ENCODE measurements at places on chromosomes 11 and 22.
A peak's percentile ranks its signal among the peaks of the same experiment; 100 is the strongest.

DNA sequence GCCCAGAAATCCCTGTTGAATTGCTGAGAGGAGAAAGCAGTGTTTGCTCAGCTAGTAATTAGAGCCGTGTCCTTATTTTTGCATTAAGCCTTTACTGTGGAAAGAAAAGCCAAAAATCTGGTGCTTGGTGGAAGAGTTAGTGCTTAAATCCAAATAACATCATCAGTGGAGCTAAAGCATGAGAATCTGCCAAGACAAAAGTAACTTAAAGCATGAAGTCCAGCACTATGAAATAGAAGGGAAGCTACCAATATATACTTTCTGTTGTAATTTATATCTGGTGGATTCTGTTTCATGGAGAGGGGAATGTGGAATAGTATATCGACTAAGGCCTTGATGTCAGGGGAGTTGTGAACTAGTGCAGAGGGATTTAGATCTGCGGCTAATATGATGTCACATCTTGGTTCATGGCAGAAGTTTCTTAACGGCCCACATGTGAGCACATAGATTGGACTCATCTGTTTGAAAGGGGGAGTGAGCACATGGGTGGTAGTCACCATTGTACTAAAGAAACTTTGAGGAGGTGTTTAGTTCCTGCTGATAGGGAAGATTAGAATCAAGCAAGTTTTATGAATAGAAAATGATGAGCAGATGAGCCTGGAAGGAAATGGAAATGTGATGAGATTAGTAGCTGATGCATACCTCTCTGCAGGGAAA is 224.4 kb upstream of the MTNR1B start:
- DNase-seq = no peak

DNA sequence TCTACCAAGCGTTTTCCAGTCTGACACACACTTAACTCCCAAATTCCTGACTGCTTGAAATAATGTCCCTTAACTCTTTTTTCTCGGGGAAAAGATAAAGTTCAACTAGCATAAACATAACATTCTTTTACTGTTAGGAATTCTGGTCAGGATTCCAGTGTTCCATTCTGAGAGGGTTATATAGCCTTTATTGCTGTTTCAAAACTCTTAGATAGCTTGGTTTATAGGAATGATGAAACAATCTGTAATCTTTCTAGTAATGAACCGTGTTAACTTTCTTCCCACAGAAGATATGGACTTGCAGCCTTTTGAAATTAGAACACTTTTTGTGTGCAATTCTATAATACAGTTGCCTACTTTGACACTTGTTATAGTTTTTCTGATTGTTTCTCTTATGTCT is 8.6 kb downstream of the REXO2 start:
- DNase-seq = no peak

- DNase-seq = no peak
Measured at GRCh38 chr11:130204703-130205095, 45.1 kb downstream of the ST14 start.

DNA sequence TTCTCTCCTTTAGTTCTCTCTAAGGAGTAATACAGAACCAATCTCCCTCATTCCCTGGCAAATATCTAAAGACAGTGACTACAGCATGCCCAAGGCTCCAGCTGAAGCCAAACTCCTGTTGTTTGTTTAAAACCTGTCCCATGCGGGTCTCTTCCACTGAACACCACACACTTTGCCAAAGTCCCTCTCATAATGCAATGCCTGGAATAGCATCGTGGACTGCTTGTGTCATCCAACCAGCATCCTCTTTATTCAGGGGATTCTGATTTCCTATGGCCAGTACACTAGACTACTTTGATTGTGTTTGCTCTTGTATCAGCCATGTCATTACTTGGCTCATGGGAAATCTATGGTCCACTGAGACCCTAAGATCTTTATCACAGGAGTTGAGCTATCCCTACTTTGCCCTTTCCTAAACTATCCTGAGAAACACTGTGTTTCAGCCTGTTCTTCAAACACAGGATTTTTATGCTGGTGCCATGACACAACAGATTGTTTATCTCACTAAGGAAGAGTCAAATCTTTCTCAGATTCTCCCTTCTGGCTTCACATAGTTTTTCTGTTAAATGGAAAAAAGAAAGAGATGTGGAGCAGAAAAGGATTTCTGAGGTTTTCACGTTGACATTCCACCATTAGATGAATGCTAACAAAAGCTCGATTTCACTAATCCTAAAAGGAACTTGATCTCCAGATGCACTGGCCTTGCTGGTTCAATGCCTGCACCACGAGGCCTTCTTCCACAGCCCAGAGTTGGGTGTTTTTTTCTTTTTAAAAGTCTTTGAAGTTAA is 15.9 kb upstream of the IRAG1 start:
- no peak for DNase-seq

DNA sequence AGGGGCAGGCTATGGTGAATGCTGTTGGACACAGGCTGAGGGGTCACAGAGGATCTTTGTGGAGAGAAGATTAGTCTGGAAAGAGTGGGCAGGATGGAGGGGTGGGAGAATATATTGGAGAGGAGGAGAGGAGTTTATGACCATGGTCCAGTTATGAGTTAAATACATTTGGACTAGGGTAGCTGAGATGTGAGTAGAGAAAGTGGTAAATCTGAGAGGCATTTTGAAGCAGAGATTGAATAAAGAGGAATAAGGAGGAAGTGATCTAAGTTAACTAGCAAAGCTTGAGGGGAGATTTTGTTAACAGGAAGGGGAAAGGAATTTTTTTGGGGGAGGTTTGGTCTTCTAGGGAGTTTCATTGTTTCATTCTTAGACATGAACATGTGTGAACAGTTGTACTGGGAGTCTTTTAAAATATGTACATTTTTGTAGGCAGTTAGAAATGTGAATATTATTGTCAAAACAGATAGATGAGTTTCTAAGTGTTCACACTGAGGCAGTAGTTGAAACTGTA is 43.1 kb upstream of the EED start:
- no peak for DNase-seq

- peak; percentile 75 for DNase-seq
Measured at GRCh38 chr22:26892166-26893041, 235.0 kb downstream of the MIAT start.

DNA sequence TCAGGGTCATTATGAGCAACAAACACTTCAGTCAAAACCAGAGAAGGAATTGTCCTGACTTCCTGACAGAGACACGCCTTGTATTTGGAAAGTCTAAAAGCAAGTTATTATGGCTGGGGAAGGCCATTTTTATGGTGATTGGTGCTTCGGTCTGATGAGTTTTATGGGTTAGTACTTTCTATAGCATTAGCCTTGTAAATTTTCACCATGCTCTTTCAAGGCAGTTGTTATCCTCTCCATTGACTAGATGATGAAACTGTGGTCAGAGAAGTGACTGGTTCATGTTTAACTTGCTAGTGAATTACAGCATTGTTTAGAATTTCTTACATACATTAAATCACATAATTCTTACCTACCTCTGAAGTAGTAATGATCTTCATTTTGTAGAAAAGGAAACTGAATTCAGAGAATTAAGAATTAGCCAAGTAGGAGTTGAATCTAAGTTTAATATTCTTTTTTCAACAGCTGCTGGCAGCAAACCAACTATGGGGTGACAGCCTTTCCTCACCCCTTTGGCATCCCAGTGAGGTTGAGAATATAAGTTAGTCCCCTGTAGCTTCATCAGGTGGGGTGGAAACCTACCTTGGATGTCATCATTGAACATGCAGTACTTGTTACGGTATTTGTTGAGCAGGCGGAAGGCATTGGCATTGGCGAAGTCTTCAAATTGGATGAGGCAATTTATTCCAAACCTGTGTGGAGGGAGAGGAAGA is 90.0 kb downstream of the CCDC81 start:
- no peak for DNase-seq

GRCh38 chr22:31895411-31896123 is 48.8 kb upstream of the YWHAH start:
- no peak for DNase-seq

GRCh38 chr11:126480015-126480409 is 124.5 kb downstream of the ST3GAL4 start:
- no peak for DNase-seq

- no peak for DNase-seq
Measured at GRCh38 chr11:77654770-77655434, 17.3 kb upstream of the CLNS1A start.

DNA sequence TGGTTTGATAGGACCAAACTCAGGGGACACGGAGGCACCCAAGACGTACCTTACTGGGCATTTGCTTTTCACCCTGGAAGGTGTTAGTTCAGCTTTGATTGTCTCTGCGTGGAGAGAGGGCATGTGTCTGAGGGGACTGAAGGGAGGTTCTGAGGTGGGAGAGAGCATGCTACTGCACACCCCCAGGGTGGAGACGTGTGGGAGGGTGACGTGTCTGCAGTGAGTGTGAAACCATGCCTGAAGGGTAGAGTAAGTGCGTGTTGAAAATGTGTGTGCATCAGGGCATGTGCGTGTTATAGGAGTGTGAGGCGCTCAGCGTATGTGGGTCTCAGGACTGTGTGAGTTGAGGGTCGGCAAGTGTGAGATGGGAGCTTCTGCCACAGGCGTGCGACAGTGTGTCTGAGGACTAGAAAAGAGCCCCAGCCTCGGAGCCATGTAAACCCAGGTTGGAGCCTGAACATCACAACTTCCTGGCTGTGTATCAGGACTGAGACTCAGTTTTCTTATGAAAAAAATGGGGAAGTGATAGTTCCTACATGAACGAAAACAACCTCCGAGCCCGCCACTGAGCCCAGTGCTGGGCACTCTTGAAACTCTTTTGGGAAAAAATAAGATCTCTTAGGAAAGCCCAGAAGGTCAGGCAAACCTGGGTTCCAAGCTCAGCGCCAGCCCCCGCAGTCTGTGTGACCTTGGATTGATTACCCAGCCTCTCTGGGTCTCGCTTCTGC is 11.8 kb upstream of the KCNJ11 start:
- DNase-seq = no peak

DNA sequence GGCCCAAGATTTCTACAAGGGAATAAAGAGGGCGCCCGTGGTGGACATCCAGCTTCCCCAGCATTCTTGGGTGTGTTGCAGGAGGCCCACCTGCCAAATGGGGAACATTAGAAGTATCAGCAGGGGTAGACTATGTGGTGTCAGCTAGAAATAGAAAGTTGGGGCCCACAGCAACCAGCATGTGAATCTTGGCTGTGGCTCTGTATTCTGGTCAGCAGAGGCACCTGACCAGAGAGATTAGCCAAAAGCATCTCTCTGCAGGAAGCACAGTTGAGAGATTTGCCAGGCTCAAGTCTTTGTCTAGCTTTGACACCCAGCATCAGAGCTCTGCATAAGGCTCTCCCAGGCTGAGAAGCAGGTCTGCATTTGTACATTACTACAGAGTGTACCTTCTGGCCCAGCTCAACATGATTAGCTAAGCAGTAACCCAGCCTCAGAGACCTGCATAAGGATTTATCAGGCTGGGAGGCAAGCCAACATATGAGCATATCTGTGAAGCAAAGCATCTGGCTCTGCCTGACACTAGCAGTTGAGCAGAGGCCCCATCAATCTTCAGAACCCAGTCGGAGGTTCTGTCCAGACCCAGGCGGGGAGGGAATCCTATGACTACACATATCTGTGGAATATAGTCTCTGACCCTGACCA is 79.9 kb downstream of the MS4A13 start:
- peak; percentile 34 for DNase-seq

GRCh38 chr22:23681026-23681809 is 9.6 kb upstream of the RGL4 start:
- DNase-seq = no peak

DNA sequence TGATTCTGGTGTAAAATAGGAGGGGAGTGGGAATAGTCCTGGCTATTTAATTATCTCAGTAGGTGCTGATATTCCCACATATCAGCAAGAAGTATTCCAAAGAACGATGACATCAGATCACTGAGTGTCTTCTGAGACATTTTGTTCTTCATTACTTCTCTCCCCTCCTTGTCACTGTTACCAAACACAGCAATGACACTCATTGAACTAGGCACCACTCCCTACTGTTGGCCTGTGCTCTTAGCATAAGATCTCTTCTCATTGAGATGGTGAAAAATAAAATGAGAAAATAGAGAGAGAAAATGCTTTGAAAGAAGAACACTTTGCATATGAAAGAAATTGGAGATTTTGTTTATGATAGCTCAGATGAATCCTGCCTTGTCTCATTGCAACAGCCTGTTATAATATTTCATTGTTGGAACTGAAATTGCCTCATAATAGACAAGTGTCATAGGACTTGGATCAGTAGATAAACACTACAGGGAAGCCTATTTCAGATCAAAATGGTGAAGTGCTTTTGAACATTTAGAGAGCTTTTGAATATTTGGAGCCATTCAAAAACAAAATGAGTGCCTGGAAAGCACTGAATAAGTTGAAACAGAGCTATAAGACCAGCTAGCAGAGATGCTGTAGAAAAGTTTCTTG is 11.3 kb upstream of the ETS1 start:
- DNase-seq = no peak

GRCh38 chr11:123072332-123072761 is 10.4 kb upstream of the HSPA8 start:
- no peak for DNase-seq

- peak; percentile 93 for DNase-seq
Measured at GRCh38 chr11:3840870-3841425, at the start of gene RHOG. Gene RHOG (minus strand): TSS chr11:3840959. CDS start chr11:3828138, 12,821 bp downstream.

- DNase-seq = no peak
Measured at GRCh38 chr11:34234086-34234740, 123.6 kb downstream of the ABTB2 start.

DNA sequence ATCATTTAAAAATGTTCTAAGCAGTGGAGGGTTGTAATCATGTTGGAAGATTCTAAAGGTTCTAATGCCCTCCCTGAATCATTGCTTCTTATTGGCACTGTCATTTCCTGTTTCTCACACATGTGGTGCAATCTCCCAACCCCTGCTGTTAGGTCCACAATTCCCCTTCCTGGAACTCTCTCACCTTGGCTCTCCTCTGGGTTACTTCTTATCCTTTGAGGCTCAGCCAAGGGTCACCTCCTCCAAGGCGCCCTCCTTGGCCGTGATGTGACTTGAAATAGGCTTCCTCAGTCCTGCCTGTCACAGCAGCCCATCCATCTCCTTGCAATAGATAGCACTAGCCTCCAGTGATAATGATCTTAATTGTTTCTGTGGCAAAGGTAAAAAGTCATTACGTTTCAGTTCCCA is 149.8 kb downstream of the TTC17 start:
- no peak for DNase-seq

DNA sequence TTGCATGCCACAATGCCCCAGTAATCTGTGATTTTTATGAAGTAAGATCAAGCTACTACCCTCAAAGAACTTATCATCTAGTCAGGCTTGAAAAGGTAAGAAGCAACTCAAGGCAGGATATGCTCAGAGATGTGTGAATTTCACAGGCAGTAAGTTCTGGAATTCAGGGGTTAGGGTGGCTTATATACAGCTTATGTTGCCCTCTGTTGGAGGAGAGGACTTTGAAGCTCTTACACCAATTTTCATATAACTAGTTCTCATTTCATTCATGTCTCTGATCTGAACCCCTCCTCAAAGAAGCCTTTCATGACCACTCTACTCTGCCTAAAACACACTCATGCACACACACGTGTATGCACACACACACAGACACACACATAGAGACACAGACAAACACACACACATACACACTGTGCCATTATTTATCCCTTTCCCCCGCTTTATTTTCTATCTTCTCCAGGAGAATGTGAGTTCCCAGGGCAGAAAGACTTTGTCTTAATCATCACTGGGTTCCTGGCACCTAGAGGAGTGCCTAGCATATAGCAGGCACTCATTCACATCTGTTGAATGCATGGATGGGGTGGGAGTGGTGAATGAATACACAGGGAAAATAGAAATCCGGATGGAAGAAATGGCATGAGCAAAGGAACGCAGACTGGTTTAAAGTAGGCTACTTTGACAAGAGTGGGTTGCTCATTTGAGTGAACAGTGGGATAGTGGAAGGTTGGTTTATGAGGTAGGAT is 220.7 kb upstream of the ZBED5 start:
- no peak for DNase-seq

GRCh38 chr22:23113067-23113846 is 28.5 kb downstream of the RSPH14 start:
- DNase-seq = peak; percentile 83
